ENCODE measurements at places on chromosomes 4 and X.

- DNase-seq = no peak
Measured at GRCh38 chr4:101232074-101232776, 115.1 kb downstream of the PPP3CA start.

DNA sequence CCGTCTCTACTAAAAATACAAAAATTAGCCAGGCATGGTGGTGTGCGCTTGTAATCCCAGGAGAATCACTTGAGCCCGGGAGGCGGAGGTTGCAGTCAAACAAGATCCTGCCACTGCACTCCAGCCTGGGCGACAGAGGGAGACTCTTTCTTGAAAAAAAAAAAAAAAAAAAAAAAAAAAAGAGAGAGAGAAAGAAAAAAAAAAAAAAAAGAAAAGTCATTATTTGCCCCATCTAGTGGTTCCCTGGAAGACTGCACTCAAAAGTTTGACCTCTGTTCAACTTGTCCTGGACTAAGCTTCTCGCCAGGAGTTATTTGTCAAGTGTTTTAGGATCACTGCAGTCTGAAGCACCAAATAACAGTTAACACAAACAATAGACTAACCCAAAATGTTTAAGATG, 45.3 kb upstream of the KCTD8 start:
- no peak for DNase-seq

DNA sequence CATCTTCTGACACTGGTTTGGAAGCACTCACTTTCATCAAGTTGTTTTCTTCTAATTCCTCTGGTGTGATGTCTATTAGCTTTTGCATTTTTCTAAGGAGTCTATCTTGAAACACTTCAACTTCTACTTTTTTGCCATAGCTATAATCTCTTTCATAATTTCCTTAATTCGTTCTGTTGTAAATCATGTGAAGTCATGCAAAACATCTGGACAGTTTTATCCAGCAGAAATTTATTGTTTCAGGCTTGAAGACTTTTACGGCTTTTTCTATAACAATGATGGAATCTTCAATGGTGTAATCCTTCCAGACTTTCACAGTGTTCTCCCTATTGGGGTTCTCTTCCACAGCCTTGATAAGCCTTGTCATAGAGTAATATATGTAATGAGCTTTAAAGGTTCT, 74.9 kb upstream of the PABPC4L start:
- DNase-seq = no peak

DNA sequence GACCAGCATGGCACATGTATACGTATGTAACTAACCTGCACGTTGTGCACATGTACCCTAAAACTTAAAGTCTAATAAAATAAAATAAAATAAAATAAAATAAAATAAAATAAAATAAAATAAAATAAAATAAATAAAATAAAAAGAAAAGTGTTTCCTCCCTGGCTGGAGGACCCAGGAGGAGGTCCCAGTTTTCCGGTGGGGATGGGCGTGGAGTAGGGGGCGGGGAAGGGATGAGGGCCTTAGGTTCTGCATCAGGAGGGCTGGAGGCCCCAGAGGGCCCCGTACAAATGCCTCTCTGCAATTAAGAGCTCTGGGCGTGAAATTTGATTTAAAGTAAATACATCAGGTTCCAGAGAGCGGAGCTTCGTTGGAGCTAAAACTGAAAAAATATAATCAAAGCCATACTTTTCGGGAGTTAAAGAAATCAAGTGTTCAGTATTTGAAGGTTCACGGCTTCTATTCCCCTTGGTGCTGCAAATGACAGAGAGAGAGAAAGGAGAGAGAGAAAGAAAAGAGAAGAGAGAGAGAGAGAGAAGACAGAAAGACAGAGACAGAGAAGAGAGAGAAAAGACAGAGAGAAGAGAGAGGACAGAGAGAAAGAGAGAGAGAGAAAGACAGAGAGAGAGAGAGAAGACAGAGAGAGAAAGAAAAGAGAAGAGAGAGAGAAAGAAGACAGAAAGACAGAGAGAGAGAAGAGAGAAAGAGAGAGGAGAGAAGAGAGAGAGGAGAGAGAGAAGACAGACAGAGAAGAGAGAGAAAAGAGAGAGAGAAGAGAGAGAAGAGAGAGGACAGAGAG, 8.7 kb upstream of the SHOX start:
- DNase-seq = no peak

GRCh38 chrX:139559383-139560042, 29.0 kb downstream of the F9 start:
- peak; percentile 0 for DNase-seq

DNA sequence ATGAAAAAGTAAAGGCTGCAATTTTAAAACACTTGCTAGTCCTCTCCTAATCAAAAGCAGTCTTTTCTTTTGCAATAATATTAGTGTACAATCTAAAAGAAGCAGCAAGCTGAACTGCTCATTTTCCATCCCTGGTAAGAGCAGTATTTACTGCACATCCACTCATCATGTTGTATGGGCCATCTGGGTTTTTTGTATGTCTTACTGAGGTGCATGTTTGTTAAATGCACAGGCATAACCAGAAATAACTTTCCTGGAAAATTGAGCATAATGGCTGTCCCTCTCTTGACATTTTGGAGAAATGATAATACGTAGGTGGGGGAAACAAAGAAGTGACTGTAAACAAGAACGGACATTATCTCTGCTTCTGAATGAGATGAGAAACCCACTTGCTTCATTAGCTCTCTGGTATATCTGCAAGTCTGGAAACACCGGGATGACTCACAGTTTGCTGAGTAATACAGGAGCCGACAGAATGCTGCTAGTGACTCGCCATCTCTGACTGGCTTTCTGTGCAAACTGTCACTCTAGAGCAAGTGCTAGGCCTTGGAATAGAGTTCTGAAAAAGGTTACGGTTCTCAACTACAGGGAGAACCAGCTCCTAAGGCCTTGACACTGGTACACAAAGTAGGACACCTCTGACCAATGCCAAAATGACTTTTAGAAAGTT, 85.7 kb upstream of the MTM1 start:
- peak; percentile 60 for DNase-seq

GRCh38 chrX:10159145-10159468, 2.3 kb downstream of the CLCN4 start:
- DNase-seq = no peak

DNA sequence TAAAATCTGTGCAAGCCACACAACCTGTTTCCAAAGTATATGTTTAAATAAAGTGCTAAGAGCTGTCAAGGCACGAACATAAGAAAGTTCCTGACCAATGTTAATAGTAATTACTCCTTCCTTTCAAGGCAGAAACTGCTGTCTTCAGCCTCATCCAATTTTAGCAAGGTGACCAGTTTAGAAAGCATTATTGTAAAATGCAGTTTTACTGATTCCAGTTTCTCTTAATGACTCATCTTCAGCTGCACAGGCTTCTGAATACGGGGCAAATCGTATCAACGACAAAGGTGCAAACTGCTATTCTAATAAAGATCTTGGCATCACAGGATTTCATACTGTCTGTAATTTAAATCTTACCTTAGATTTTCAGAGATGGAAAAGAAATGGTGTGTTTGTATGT, 87.5 kb downstream of the PPP3CA start:
- no peak for DNase-seq

DNA sequence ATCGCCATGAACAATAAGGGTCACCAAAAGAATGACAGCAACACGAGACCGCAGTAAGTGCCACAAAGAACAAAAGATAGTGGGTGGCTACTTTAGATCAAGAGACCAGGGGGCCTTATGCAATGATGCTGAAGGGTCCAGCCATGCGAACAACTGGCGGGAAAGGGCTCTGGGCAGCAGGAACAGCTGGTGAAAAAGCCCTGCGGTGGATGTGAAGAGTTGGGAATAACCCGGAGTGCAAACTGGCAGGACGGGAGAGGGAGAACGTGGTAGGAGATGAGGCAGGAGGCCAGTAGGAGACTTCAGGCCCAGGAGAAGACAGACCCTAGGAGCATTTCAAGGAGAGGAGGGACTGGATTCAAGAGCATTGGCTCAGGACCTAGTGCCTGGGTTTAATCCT, 120.2 kb downstream of the AFAP1 start:
- no peak for DNase-seq

DNA sequence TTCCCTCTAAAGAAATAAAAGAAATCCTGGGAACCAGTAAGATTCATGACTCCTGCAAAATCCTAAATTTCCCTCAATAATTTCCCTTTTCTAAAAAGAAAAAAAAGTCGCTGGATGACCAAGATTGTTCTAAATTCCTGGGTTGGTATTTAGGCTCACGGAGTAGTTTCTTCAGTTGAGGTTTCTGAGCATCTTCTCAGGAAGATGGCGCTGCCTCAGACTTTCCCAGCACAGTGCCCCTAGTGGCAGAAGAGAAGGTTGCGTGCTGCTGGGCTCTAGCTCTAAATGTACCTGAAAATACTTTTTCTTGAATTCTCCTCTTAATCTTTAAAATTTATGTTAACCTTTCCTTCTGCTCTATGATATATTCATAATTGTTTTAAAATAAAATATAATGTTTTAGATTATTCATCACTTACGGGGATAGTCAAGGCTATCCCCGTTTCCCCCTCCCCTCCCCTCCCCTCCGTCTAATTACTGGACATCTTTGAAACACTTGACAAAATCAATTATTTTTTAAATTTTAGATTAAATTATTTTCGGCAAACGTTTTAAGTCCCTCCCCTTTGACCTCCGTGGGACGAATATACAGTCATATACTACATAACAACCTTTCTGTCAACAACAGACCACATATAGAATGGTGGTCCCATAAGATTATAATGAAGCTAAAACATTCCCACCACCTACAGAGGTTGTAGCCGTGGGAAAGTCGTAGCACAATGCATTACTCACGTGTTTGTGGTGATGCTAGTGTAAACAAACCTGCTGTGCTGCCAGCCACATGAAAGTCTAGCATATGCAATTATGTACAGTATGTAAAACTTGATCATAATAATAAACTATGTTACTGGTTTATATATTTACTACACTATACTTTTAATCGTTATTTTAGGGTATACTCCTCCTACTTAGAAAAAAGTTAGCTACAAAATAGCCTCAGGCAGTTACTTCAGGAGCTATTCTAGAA, 41.0 kb upstream of the GATB start:
- peak; percentile 67 for DNase-seq
